RWPE1 (cell line): ENCODE measurements at places on chromosomes 6 and 20.
A peak's percentile ranks its signal among the peaks of the same experiment; 100 is the strongest.

- no peak for DNase-seq
Observed at GRCh38 chr6:10862361-10862760, 19.5 kb downstream of the GCM2 start.

DNA sequence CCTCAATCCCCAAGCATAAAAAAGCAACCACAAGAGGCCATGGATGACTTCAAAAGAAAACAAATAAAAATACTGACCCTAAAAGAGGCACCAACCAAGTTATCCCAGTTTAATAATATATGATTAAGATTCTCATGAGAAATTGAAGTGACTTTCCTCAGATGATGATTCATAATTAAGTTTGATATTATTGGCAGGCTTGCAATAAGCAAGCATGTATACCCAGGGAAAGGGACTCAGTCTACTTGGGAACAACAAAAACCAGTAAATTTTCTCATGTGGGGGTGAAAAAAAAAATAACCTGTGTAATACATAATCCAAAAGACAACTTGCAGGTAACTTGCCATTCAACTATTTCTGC is 19.6 kb downstream of the JAG1 start:
- DNase-seq: no peak

- peak; percentile 52 for DNase-seq
Observed at GRCh38 chr6:111987295-111987694, 66.6 kb upstream of the CCN6 start.

DNA sequence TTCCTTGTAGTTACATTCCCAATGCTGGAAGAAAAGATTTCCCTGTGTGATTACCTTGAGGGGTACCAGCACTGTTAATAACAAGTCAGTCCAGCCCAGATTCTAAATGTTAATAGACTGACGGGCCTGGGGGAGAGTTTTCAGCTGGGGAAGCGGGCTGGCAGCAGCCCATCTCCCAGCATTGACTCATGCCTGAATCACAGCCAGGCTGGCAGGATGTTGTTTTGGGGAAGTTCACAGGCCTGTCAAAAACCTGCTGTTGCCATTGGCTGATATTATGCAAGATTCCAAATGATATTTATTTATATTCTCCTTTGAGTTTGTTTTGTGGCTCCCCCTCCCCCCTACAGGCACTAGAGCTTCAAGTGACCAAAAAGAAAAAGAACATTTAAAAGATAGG is 213.9 kb upstream of the CNR1 start:
- DNase-seq: peak; percentile 88

- DNase-seq: no peak
Observed at GRCh38 chr6:104123227-104123626, 736.5 kb downstream of the HACE1 start.

DNA sequence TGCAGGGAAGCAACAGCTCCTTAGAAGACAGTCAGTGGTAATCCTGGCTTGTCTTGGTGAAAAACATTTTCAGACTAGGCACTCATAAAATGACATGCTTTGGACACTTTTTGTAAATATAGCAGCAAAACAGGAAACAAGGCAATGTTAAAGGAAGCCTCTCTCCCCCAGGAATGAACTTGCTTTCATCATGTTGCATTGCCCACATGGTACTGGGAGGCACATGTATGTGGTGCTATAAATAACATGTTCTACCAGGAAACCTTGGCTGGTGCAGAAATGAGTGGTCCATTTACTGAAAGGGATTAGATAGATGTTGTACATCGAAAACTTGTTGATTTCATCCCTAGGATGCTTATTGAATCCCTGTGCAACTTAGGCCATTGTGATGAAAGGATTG is 121.4 kb upstream of the RREB1 start:
- no peak for DNase-seq

DNA sequence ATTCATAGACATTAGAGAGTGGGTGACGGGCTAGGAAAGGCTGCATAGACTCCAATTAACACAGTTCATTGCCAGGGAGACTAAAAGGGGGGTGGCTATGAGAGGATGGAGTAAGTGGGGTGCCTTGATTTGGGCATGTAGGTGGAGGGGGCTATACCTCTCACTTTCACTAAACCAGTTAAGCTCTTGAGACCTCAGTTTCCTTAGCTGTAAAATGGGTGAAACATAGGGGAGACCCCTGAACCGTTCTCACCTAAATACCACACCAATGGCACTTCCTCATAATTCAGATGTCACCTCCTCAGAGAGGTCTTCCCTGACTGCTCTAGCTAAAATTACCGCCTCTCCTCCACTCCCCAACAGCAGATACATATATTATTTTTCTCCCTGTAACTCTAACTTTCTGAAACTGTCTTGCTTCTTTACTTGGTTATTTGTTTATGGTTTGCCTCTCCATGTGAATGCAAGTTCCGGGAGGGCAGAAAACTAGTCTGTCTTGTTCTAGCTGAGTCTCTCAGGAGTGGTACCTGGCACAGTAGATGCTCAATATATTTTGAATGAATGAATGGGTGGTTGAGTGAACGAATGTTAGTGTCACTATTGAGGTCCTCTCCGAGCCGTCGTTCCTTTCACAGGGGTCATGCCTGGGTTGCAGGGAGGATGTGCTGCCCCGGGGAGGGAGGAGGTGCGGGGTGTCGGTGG is 615 bp upstream of the EYA2 start:
- DNase-seq: no peak

DNA sequence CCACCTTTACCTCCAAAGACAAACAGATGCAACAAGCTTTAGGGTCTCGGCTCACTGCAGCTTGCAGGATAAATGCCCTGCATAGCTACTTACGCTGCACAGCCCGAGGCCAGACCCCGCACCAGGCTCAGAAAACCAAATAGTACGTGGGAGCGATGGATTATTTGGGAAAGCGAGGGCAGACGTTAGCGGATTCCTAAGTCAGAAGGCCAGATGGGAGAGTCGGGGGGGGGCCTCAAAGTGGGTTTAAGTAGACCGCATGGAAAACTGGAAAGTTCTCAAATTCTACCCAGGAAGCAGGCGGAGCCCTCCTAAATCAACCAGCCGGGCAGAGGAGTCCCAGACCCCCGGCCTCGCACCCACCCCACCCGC is 382 bp downstream of the SFT2D1 start:
- no peak for DNase-seq

DNA sequence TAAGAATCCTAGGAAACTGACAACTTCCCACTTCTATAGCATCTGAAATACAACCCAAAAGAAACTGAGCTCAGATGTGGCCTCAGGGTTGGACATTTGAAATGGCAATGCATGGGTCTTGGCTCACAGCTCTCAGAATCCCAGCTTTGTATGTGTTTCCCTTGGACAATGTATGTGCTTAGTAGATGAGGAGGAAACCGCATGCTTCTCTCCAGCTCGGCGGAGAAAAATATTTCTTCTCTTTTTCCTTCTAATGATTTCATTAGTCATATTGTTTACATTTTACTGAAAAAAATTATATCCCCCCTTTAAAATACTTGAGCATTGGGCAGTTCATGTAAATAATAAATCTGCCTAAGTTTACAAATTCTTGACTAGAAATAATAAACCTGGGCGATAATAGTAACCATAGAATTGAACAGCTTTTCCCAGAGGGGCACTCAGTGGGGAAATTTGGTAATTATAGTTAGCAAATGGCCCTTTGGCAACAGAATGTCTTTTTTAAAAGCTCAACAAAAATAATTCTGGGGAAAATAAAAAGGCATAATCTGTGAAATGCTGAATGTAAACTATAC is 55.3 kb downstream of the PFDN4 start:
- no peak for DNase-seq

- DNase-seq: no peak
Observed at GRCh38 chr6:14912226-14912625, 333.6 kb upstream of the JARID2 start.

GRCh38 chr6:45505470-45505869 is 127.7 kb upstream of the SUPT3H start:
- no peak for DNase-seq

DNA sequence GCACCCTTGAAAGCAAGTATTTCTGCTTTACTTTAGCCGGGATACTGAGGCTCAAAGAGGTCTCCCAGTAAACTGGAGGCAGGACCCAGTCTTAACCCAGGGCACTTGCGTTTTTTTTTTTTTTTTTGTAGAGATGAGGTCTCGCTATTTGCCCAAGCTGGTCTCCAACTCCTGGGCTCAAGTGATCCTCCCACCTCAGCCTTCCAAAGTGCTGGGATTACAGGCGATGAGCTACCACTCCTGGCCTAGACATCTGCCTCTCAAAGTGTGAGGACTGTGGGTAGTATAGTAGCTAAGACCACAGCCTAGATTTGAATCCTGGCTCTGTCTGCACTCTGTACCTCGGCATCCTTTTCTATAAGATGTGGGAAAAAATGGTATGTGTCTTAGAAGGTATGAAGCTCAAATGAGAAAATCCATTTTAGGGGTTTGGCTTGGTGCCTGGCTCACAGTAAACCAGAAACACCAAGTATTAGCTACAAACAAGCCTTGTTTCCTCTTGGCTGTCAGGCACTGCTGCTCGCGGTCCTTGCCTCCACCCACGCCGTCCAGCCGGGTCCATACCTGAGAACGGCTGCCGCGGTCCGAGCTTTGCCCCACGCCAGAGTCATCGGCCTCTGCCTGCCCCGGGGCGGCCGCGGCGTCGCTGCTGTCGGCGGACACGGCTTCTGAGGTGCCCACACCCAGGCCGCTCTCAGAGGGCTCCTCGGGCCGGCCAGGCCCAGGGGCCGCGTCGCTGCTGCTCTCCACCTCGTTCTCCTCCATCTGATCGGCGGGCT is 1.2 kb downstream of the ZNF335 start:
- no peak for DNase-seq

DNA sequence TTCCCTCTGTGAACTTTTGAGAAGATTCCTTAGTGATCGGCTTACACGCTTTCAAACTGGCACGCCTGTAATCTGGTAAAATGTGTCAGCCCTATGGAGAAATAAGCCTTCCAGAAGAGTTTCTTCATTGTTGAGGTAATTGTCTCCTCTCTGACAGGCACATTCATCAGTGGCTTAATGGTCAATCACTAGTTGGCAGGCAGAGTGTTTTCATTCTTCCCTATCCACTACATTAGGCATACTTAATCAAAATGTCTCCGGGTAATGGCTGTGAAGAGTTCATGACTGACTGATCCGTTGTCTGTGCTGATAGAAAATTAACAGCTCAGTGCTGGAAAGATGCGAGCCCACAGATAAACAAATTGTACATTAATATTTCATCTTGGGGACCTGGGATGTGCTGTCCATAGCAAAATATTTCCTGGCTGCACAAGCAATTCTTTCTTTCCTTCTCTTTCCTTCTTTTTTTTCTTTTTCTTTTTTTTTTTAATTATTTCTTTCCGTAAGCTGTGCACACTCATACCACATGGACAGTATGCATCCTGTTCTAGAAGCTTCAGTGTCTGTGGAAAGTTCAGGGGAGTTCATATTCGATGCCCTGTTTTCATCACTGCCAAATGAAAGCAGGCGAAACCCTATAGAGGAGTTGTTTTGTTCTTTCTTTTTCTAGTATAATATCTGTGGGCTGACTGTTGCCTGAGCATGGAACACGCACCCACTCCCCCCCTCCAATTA is 31.4 kb downstream of the TSHZ2 start:
- DNase-seq: no peak

- no peak for DNase-seq
Observed at GRCh38 chr20:50284811-50285375, 94.3 kb downstream of the CEBPB start.

DNA sequence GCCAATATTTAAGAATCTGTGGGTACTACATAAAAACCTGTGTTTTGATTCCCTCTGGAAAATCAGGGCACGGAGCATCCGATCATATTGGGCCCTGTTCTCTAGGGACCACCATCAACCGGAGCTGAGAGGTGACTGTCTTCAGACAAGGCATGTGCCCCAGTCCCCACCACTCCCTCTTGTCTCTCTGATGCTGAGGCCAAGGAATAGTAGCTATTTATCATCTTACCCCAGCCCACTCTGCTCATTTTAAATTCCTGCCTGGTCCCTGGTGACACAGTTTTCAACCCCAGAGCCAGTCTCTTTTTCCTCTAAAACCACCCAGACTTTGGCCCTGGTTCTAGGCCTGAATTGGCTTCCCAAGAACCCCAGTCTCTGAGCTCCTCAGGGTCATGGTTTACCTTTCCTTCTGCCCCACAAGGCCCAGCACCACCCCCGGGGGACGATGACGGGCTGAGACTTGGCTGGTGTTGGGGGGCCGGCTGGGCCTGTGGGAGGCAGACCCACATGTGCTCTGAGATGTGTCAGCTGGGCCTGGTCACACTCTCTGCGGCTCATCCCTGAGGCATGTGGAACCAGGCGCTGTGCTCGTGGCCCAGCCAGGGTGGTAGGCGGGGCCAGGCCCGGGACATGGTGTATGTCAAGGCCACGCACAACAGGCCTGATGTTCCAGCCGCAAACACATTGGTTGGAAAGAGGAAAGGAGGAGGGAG is 114.4 kb downstream of the CEBPB start:
- DNase-seq: no peak

- DNase-seq: peak; percentile 23
Observed at GRCh38 chr6:9978480-9978879, 436.4 kb downstream of the TFAP2A start.

- no peak for DNase-seq
Observed at GRCh38 chr20:11582060-11582459, 335.6 kb upstream of the BTBD3 start.

DNA sequence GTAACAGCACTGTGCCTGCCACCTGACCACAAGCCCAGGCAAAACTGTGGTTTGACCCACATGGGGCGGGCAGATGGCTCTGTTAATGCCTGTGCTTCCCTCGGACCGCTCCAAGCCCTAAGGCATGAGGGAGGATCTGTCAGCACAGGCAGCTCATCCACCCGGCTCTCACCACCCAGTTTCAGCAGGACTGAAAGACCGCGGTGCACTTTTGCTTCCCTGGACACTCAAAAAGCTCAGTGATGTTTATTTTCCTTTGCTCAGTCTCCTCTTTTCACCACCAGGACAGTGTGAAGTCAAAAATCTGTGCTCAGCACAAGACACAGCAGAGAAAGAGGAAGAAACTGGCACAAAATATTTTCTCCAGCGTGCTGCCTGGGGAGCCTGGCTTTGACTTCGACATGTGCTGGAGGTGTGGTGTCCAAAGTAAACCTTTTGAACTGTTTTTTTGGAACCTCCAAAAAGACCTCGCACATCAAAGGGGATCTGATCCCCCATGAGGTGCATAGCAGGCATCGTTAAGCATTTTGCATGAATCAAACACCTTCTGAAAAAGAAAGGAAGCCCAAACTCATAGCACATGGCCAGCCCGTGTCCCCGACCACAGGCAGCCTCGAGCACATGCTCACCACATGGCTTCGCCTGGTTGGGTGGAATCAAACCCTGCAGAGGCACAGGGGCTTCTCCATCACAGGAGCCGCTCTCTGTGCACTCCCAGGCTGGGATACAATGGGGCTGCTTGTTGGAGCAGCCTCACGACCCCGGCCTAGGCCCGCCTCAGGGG is 441.7 kb upstream of the JARID2 start:
- DNase-seq: peak; percentile 49

DNA sequence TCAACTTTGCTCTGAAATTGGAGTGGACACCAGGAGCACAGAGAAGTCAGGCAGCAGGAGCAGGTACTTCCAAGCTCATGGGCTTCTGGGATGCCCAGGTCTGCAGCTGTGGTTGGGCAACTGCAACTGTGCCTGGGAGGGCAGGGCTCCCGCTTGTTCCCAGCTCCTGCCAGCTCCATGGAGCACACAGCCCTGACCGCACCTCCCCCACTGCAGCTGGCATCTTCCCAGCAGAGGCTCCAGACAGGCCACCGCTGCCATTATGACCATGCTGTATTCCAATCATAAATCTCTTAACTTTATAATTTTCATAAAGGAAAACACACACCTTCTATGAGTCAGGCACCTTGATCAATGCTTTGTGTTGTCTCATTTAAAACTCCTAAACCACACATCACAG is 36.9 kb downstream of the STK38 start:
- DNase-seq: no peak
